ENCODE measurements at places on chromosomes 7 and 10.

DNA sequence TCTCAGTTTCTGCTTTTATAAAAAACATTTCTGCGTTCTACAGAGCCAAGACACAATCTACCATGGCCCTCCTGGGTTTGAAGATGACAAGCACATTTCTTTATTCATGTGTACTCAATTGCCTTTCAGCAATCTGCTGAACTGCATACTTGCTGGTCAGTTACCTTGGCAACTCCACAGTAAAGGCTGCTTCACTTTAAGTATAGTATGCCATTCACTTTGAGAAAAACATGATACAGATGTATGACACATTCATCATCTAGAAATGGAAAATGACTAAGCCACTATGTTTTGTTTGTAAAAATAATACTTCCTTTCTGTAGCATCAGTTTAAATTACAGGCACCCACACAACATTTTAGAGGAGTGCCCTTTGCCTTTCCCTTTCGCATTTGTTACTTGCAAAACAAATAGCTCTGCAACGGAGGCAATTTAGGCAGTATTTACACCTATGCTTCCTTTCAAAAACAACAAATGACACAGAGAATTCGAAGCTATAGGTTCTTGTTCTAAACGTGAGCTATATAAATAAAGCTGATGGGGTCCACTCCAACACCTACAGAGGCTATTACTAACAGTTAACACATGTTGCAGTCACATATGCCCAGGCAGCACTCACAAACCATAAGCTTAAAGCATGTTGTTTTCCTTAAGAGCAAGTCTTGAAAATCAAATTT lies 23.5 kb downstream of the SGCE start:
- no peak for DNase-seq

- DNase-seq, result no peak
These were observed 112.1 kb upstream of the KLF6 start for GRCh38 chr10:3897156-3897555.

- DNase-seq, result no peak
These were observed 69.0 kb upstream of the WNT16 start for GRCh38 chr7:121259826-121260225.

DNA sequence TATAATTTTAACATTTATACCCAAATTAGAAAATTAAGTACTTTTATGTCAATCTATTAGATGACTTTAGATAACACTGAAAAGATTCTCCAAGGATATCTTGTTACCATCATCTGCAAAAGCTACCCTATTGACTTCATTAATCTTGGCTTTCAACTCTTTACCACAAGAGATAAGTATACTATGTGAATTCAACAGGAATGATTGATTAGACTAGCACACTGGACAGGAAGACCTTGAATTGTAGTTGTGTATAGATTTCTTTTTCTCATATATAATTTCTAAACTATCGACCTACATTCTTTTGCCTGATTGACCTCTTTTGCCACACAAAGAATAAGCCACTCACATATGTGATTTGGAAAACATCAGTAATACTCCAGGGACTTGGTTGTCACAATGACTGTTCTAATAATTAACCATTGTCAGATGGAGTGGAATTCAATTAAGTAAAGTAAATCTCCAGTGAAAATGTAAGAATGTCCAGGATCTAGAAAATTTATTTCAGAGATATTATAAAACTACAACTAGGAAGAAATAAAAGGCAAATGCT lies 1132.0 kb downstream of the SORCS1 start:
- no peak for DNase-seq

GRCh38 chr7:46932676-46933424 lies 649.1 kb downstream of the TNS3 start:
- no peak for DNase-seq

DNA sequence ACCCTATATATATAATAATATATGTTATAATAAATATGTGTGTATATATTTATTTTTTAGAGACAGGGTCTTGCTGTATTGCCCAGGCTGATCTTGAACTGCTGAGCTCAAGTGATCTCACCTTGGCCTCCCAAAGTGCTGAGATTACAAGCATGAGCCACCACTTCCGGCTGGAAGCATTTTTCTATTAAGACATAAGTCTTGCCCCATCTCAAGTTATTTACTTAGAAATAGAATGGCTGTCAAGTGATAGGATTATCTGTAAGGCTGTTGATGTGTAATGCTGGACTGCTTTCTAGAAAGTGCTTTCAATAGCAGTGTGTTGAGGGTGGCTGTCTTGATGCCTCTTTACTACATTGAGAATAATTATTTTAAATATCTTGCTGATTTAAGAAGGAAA lies 65.2 kb downstream of the ZMYND11 start:
- no peak for DNase-seq

- DNase-seq, result no peak
These were observed 26.2 kb downstream of the KAZALD1 start for GRCh38 chr10:101087965-101088364.

DNA sequence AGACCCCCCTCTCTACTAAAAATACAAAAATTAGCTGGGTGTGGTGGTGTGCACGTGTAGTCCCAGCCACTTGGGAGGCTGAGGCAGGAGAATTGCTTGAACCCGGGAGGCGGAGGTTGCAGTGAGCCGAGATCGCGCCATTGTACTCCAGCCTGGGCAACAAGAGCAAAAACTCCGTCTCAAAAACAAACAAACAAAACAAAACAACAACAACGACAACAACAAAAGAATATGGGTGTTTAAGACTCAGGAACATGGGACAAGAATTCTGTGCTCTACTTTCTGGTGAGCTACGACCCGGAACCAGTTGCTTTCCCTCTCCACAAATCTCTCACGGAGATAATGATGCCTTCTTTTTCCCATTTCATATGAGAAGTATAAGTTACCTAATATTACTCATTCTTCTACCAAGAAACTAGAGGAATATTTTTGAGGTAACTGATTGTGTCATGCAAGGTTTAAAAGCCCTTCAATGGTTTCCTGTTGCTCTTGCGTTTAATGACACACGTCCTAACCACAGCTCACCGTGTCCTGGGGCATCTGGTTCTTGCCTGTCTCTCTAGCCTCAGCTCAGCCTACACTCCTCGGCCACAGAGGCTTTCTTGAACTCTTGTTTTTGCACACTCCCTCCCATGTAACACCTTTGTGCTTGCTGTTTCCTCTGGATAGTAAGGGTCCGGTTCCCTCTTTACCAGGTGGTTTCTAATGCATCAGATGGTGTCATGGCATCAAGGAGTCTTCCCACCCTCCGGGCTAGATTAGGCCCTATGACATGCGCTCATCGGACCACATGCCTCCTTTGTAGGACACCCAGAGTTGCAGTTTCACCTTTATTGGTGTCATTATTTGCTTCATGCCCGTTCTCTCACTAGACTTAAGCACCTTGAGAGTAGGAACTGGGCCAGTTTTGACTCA lies 67.5 kb downstream of the PFKFB3 start:
- peak; percentile 39 for DNase-seq

DNA sequence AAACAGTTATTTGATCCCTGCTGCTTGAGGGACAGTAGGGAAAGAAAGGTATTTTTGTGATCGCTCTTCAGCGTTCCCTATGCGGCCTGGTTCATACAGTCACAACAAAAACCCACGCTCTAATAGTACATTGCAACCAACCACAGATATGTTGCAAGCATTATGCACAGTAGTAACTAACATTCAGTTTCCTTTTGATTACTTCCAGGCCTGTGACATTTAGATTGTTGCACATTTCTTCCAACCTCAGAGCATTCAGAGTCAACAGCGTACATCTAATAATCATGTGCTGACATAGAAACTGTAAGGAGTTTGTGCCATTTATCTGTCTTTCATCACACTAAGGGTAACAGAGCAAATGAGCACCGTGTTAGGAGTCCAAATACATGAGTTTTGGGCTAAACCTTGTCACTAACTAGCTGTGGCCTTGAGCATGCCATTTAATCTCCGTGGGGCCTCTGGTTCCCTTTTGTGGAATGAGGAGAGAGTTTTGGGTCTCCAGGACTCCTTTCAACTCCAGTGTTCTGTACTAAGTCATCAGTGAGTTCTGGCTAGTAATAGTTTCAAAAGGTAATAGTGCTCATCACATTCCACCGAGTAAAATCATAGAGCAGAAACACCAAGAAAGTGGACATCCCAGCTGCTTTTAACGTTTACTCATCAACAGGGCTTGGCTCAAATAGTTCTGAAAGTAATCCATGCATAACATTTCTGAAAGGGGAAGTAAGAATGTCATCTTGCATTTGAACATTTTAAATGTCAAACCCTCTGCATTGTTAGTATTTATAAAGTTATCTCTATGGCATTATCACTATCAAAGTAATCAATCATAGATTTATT lies 99.0 kb upstream of the FZD1 start:
- no peak for DNase-seq

GRCh38 chr7:9718071-9718661 lies 1255.5 kb upstream of the PHF14 start:
- DNase-seq, result no peak

- DNase-seq, result no peak
These were observed 44.3 kb downstream of the HOXA1 start for GRCh38 chr7:27051451-27051850.

- no peak for DNase-seq
These were observed 61.4 kb downstream of the BICC1 start for GRCh38 chr10:58574058-58574457.

GRCh38 chr10:118020365-118020764 lies 26.4 kb downstream of the RAB11FIP2 start:
- DNase-seq, result no peak

DNA sequence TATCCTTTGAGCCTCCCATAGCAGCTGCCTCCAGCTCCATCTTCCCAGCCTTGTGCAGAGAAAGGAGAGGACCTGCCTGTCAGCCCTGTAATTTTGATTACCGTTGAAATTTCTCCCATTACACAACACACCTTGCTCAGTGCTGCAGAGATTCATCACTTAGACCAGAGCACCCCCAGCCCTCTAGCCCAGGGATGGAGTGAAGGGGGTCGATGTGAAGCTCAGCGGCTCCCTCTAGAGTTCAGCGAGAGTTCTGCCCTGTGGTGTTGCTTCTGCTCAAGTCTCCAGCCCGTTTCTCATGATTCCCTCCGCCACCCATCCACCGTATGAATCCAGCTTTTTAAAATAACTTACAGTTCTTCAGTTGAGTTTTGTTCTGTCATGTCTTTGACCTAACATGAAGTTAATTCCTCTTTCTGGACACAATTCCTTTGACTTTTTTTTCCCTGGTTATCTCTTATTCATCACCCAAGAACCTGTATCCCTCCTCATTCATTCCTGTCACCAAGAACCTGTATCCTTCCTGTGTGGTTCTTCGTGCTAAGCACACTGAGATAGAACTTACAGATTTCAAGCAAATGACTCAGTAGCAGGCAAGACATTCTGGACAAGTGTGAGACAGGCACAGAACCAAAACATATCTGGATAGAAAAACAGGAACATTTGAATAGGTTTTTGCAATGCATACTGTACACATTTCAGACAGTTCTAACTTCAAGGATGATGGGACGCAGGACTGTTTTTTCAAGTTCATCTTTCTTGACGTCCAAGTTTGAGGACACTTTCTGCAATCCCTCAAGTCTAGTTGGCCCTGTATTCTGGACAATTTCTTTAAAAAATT lies 35.0 kb upstream of the ZNF32 start:
- DNase-seq, result peak; percentile 27

DNA sequence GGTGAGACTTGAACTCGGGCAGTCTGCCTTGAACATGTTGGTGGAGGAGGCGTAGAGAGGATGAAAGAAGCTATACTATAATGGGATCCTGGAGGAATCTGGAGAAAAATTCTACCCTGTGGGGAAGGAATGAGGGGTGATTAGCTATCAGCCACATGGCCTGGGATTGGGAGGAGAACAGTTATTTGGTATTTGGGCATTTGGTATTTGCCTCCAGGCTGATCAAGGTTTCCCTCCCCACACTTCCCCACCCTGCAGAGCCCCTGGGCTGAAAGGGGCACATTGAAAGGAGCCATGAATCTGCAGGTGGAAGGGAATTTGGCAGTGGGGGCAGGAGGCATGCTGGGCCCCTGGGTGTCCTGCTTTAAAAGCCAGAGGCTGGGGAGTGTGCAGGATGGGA lies 235.3 kb downstream of the INHBA start:
- DNase-seq, result no peak

- DNase-seq, result no peak
These were observed 10.9 kb downstream of the PNPLA8 start for GRCh38 chr7:108515013-108515412.

DNA sequence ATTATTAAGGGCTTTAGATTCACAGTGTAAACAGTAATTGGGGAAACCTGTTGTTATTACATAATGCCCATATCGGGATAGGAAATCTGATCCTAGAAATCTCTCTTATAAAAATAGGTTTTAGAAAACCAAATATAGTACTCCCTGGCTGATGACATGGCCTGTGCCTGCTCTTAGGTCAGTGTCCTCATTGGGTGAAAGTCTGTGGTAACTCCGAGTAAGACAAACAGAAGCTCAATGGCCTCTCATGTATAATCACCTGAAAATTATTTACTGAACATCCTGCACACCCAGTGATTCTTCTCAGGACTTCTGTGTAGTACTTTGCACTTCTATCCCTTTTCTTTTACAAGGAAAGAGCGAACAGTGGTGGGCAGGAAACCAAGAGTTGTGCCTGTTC lies 37.8 kb downstream of the SEM1 start:
- no peak for DNase-seq

DNA sequence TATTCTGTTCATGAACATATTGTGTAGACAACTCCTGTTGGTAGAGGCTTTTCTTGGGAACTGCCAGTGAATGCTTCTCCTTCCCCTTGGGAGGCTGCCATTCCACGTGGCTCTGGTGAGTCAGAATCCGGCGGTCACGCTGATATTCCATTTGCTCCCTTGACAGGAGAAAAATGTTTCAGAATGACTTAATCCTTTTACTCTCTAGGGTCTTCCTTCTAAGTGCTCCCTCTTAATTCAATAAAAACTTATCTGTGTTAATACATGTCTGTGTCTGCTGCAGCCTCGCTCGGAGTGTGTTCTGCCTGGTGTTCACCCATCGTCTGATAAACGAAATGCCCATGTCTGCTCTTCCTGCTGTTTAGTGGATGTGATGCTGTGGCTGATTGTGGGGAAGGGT lies 278.6 kb downstream of the ARHGAP12 start:
- DNase-seq, result no peak

- no peak for DNase-seq
These were observed 108.1 kb downstream of the ITGB8 start for GRCh38 chr7:20438694-20439376.

DNA sequence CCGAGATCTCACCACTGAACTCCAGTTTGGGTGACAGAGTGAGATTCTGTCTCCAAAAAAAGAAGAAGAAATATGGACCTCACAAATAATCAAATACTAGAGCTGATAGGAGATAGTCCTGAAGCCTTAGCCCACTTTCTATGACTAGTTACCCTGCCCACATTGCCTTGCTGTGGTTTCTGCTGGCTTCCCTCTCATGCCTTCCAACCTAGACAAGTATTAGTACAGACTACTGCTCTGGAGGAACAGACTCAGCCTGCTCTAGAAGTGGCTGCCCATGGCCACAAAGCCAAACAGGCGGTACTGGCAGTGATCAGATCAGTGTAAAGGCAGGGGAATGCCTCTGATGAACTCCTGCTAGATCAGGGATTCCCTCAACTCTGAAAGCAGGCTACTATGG lies 89.7 kb upstream of the PRKAR2B start:
- no peak for DNase-seq

GRCh38 chr10:14601326-14601725 lies 173.4 kb downstream of the FAM107B start:
- DNase-seq, result no peak

- DNase-seq, result no peak
These were observed 22.2 kb downstream of the CDNF start for GRCh38 chr10:14815681-14816080.

All from Jurkat, Clone E6-1 (cell line).